ENCODE measurements at places on chromosomes 16 and 17.

DNA sequence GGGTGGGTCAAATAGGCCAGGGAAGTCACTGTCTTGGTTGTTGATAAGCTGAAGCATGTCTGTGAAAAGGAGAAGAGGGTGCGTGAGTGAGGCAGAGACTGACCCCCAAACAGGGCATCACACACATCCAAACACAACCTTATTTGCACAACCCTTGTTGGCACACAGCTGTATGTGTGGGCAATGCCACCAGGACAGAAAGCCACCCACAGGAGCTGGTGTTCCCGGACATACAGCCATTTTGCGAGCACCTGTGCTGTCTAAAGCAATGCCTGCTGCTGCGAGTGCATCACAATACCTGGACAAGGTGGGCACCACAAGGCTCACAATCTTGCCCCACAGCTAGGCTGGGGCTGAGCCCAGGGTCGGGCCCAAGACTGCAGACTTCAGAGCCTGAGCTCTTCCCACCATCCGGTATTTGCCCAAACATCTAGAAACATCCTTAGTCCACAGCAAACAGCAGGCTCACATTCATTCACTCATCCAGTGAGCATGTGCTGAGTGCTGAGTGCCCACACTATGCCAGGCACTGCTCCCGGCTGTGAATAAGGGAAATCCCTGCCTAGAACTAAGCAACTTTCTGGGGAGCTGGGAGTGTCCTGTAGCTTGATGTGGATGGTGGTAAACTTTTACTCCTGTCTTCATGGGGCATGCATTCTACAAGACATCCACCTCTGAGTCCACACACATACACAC is 16.2 kb downstream of the SREBF1 start:
- DNase-seq = no peak

DNA sequence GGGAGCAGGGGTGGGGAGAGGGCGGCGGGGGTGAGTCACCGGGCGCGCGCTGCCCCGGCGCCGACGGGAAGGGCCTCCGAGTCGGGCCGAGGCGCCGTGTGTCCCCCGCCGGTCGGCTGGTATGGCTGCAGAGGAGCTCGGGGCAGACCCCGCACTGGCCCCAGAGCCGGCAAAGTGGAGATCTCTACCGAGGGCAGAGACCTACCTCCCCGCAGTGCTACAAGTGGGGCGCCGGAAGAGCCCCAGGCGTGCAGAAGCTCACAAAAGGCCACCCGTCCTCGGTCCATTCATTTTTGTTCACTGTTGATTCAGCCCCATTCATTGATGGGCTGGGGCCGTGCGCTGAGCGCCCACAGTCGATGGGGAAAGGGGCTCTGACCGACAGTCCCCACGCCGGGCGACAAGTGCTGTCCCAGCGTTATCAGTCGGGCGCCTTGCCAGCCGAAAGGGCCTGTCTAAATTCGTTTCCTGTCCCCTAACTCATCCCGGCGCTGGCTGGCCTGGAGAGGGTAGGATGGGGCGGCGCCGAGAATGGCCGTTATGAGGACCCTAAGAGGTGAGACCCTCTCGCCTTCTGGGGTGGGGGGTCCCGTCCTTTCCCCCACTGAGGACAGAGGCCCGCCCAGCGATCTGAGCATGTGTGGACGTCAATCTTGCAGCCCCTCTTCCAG is 709 bp upstream of the ENO3 start:
- no peak for DNase-seq

DNA sequence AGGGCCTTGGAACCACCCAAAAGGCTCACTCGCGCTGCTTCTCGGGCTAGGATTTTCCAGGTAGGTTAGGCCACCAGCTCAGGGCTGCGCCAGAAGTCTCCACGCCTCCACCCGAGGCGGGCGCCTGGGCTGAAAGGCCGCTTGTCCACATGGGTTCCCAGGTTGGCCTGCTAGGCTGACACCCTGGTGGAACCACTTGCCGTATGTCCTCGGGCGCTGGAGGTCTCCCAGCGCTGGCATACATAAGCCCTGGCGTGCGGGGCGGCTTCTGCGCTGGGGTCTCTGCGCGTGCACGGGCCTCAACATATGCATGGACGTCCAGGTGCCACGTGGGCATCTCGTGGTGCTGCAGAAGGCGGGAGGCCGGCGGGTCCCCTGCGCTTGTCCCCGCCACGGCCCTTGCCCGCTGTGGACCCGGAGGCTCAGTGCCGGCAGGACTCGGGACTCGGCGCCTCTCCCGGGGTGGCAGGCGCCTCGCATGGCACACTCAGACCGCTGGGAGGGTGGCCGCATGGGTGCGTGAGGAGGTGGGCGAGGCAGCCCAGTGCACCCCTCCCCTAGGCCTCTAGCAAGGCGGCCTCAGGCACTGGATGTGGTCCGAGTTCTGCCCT is 47.2 kb upstream of the ZNF629 start:
- DNase-seq = no peak

DNA sequence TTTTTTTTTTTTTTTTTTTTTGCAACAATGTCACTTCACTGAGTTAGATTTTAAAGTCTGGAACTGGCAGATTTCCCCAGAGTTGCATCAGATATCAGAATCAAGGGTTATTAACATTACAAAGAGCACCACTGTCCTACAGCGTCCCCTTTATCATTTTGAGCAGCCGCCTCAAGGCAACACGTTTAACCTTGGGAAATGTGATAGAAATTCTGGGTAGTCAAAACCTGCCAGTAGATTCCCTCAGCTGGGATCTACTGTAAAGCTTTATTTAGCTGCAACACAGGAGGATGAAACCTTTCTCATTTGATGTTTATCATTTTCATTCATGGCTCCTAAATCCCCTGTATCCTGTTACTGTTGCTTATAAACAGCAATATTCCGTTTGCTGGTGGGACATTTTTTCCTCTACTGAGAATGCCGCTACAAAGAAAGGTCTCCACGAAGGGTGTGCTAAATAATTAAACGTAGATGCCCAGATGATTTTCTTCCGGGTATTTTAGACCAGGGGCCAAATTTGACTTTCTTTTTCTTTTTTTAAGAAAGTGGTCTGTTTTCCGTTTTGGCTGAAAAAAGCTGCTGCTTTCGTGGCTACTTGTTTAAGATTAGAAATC is 436.1 kb upstream of the GOT2 start:
- DNase-seq = no peak

GRCh38 chr17:76384222-76384986 is at the start of gene SPHK1:
SPHK1 (plus strand) TSS chr17:76384609; CDS start chr17:76385645, 1,036 bp downstream.
- DNase-seq = peak; percentile 29

DNA sequence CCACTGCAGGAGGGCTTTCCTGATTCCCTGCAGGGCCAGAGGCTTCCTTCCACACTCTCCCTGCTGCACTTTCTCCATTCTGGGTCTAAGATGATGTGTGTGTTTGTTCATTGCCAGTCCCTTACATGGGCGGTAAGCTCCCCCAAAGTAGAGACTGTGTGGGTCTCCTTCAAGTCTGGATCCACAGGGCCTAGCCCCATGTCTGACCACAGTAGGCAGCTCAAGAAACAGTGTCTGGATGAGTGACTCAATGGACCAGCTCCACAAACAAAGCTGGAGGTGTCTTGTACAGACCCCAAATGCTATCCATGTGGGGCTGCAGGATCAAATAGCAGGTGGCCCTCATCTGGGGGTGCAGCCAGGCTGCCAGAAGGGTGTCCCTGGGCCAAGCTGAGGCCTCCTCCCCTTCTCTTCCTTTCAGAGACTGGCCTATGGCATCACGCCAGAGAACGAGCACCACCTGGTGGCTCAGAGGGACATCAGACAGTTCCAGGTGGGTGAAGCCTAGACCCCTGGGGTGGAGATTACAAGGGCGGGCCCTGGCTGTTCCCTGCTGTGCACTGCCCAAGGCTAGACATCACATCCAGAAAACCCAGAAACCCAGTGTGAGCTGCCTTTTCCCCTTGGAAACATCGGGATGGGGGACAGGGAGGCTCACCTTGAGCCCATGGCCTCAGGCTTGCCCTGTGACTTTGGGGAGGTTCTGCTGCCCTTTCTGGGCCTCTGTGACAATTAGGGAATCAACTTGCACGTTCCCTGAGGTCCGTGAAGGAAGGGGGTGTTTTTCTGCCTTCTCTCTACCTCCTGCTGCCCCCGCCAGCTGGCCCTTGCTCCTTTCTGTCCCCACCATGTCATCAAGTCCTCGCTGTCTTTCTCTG is 45.9 kb downstream of the SLC6A2 start:
- no peak for DNase-seq

GRCh38 chr16:24135624-24136565 is 120.2 kb upstream of the CACNG3 start:
- DNase-seq = no peak

GRCh38 chr16:88102597-88102996 is 151.4 kb downstream of the BANP start:
- DNase-seq = no peak

DNA sequence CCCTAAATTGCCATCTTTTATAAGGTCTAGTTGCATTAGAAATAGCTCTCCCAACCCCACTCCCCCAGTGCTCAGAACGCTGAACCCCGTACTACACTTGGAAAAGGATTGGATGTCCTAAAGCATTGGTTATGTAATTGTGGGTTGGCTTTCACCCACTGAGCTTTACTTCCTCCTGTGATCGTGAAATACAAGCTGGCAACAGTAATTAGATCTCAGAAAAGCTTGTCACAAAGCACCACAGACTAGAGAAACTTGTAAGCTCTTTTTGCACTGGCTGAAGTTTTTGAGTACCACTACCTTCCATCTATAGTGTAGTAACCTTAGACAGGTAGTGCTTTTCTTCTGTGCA is 54.4 kb downstream of the SIAH1 start:
- DNase-seq = no peak

- DNase-seq = no peak
Observed at GRCh38 chr16:26220894-26221293, 529.1 kb downstream of the HS3ST4 start.

GRCh38 chr17:15119968-15120367 is 145.2 kb downstream of the PMP22 start:
- DNase-seq = no peak

DNA sequence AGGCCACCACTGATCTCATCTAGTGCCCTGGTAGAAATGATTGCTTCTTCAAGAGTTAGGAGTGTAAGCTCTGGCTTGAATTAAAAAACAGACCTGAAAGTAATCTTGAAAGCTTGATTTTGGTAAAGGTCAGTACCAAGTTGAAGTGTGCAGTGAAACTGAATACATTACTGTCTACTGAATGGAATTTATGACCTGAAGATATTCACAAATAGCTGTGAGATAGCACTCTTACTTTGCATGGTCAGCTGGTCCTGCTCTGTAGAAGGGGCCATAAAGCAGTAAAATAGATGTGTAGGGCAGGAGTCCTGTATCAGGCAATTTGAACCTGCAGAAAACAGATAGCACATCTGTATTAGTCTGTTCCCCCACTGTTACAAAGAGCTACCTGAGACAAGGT is 78.6 kb downstream of the MYH13 start:
- DNase-seq = no peak

DNA sequence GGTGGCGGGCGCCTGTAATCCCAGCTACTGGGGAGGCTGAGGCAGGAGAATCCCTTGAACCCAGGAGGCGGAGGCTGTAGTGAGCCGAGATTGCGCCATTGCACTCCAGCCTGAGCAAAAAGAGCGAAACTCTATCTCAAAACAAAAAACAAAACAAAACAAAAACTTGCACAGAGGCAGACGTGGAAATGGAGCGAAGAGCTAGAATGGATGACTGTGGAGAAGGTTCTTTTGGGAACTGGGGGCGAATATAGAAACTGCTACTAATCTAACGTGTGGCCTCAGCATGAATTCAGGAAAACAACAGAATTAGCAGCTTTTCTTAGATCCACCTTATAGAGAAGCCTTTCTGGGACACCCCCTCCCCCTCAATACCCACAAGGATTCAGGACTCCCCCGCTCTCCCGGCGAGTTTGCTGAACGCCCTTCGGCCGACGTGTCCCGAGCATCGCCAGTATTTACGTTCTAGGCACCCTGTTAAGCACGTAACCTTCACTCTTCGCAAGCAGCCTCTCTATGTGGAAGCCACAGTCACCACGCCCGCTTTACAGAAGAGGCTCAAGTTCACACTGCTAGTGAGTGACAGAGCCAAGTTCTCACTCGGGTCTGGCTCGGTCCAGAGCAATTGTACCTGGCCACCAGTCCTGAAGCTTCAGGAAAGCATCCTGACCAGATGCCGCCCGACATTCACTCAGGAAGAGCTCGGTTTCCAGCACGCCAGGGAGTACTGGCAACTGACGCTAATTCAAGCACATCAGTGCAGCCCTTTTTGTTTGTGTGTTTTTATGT is 13.3 kb upstream of the ABR start:
- no peak for DNase-seq

DNA sequence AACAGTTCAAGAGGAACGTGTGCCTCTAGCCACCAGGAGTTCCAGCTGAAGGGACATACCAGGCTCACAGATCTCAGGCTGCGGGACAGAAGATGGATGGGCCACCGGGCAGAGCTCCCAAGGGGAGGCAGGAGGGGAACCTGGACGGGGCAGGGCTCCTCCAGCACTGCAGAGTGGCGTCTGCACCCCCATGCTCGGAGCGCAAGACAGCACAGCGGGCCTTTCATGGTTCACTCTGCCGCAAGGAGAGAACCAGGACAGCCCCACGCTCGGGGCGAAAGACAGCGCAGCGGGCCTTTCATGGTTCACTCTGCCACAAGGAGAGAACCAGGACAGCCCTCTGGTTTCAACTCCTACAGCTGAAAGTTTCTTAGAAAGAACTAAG is 20.6 kb downstream of the SLC38A10 start:
- DNase-seq = no peak

DNA sequence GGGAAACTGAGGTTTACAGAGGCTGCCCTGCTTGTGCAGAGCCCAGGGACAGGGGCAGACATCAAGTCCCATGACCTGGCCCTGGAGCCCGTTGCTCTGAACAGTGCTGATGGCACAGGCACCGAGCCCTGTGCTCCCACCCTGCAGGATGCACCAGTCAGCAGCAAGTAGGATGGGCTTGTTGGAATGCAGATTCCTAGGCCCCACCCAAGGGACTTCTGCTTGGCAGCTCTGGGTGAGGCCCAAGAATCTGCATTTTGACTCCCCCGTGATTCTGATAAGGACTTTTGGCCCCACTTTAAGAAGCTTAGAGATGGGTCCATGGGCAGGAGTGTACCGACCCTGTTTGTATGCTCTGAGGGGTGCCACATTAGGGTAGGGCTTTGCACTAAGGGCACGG is 23.3 kb downstream of the LASP1 start:
- no peak for DNase-seq

DNA sequence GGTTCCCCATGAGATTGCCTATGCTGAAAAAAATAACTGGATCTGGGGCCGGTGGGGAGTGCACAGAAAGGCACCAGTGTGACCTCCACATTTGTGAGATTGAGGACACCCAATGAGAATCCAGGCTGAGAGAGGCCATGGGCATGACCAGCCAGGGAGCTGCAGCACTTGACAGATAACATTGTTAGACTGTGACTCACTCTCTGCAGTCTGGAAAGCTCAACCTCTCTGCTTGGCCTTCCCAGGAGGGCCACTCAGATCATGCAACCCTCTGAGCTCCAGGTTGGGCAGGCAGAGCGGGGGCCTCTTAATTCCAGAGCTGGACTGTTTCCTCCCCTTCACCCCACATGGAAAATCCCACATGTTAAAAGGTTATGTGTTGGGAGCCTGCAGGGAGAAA is 30.1 kb downstream of the FZD2 start:
- DNase-seq = no peak

DNA sequence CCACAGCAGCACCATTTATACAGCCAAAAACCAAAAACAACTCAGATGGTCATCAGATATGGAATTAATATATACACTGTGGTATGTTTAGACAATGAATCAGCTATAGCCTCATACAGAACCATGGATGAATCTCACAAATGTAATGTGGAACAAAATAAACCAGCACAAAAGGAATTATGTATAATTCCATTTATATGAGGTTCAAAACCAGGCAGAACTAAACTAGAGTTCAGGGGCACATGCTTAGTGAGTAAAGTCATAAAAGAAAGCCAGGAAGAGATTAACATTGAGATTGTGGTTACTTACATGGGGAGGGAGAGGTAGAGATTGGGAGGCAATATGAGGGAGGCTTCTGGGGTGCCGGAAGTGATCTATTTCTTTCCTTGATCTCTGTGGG is 231.1 kb downstream of the COPRS start:
- DNase-seq = no peak
